Bladder microvascular endothelial cell (primary cell): ENCODE measurements at places on chromosomes 12 and 14. TPM values are rescaled to one million over a fixed set of nuclear protein-coding genes. Genes with fewer than 3 reads are reported as not detected.

BBS10 gene
- total RNA-seq, result 7.4 and 14.1 TPM in 2 replicates

P2RX7 gene
- total RNA-seq, result 0.65 and 16.6 TPM in 2 replicates

IL26 gene
- total RNA-seq, result not detected in 2 replicates

HCAR1 gene
- total RNA-seq, result under 0.01 TPM in 1 of 2 replicates, not detected in the other

OTOGL gene
- 0.16 and 0.38 TPM in 2 replicates for total RNA-seq

IL31 gene
- total RNA-seq, result not detected in 2 replicates

EXOC3L4 gene
- total RNA-seq, result not detected in 2 replicates

DPF3 gene
- total RNA-seq, result 0.97 and 11.4 TPM in 2 replicates

SLC38A1 gene
- total RNA-seq, result 45.0 and 202 TPM in 2 replicates

IRAK3 gene
- total RNA-seq, result 5.7 and 13.3 TPM in 2 replicates

SLC6A13 gene
- 0.13 TPM in 1 of 2 replicates, not detected in the other for total RNA-seq

CLEC4C gene
- not detected in 2 replicates for total RNA-seq

ABCC9 gene
- total RNA-seq, result under 0.01 and 0.13 TPM in 2 replicates

SYNDIG1L gene
- 0.06 TPM in 1 of 2 replicates, not detected in the other for total RNA-seq

TMEM121 gene
- total RNA-seq, result 3.7 and 6.7 TPM in 2 replicates

IFT81 gene
- total RNA-seq, result 3.7 and 12.3 TPM in 2 replicates

TAS2R42 gene
- total RNA-seq, result not detected in 2 replicates

CCDC175 gene
- total RNA-seq, result not detected in 2 replicates

STAC3 gene
- total RNA-seq, result 0.16 TPM in 1 of 2 replicates, not detected in the other

SLC25A47 gene
- total RNA-seq, result not detected in 2 replicates

LALBA gene
- not detected in 2 replicates for total RNA-seq

ANO4 gene
- total RNA-seq, result 0.16 and 0.94 TPM in 2 replicates

AACS gene
- total RNA-seq, result 23.3 and 23.6 TPM in 2 replicates

GZMB gene
- not detected in 2 replicates for total RNA-seq

ITFG2 gene
- 11.0 and 25.7 TPM in 2 replicates for total RNA-seq

SCN8A gene
- 0.32 and 0.76 TPM in 2 replicates for total RNA-seq

MMP14 gene
- 104 and 135 TPM in 2 replicates for total RNA-seq

OR11G2 gene
- total RNA-seq, result not detected in 2 replicates

BHLHE41 gene
- total RNA-seq, result 0.06 TPM in 1 of 2 replicates, not detected in the other

CCDC38 gene
- total RNA-seq, result under 0.01 TPM in 1 of 2 replicates, not detected in the other

SLC2A14 gene
- total RNA-seq, result 0.06 TPM in 1 of 2 replicates, not detected in the other

KRT83 gene
- not detected in 2 replicates for total RNA-seq

RNU4-1 gene
- total RNA-seq, result under 0.01 TPM in 1 of 2 replicates, not detected in the other

CTSG gene
- not detected in 2 replicates for total RNA-seq

POTEM gene
- not detected in 2 replicates for total RNA-seq

ARF6 gene
- total RNA-seq, result 45.7 and 49.7 TPM in 2 replicates

LTB4R gene
- total RNA-seq, result 2.4 and 4.2 TPM in 2 replicates
